ENCODE measurements at places on chromosomes 3 and 15. TPM values are rescaled to one million over a fixed set of nuclear protein-coding genes. Genes with fewer than 3 reads are reported as not detected.
A peak's percentile ranks its signal among the peaks of the same experiment; 100 is the strongest.

GRCh38 chr15:60764408-60764963 lies 285.5 kb upstream of the ICE2 start:
- DNase-seq, result no peak

GRCh38 chr3:24929521-24929920 lies 434.9 kb upstream of the THRB start:
- DNase-seq, result peak; percentile 66

GRCh38 chr3:134956844-134957243 lies 161.8 kb downstream of the EPHB1 start:
- no peak for DNase-seq

DNA sequence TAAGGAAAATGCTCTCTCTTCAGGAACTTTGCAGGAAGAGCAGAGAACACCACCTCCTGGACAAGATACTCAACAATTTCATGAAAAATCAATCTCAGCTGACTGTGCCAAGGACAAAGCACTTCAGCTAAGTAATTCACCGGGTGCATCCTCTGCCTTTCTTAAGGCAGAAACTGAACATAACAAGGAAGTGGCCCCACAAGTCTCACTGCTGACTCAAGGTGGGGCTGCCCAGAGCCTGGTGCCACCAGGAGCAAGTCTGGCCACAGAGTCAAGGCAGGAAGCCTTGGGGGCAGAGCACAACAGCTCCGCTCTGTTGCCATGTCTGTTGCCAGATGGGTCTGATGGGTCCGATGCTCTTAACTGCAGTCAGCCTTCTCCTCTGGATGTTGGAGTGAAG lies 200.5 kb downstream of the AKAP13 start:
- DNase-seq, result no peak

DNA sequence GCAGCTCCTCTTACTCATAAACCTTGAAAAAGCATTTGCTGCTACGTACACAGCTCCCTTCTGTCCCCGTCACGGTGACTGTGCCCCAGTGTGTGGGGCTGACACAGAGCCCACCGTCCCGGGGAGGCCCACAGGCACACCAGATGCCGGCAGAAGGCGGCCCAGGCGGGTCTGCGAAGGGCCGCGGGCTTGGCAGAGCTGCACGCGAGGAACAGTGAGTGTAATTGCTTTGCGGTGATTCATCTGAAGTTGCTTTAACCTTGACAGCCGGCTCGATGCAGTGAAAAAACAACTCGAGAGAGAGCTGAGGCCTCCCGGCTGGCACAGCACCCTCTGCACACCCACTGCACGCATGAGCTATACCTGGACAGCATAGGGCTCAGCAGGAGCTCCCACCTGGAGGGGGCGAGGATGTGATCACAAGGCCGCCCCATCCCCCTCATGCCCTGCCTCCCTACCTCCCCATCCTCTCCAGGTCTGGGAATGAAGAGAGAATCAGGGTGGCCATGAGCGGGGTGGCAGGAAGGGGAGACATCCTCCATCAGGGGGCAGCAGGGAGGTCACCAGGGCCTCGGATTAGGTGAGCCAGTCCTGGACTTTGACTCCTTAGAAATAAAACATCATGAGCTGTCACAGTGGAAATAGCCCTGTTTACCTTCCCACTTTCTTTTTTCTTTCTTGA lies 172.7 kb downstream of the MEGF11 start:
- no peak for DNase-seq

DNA sequence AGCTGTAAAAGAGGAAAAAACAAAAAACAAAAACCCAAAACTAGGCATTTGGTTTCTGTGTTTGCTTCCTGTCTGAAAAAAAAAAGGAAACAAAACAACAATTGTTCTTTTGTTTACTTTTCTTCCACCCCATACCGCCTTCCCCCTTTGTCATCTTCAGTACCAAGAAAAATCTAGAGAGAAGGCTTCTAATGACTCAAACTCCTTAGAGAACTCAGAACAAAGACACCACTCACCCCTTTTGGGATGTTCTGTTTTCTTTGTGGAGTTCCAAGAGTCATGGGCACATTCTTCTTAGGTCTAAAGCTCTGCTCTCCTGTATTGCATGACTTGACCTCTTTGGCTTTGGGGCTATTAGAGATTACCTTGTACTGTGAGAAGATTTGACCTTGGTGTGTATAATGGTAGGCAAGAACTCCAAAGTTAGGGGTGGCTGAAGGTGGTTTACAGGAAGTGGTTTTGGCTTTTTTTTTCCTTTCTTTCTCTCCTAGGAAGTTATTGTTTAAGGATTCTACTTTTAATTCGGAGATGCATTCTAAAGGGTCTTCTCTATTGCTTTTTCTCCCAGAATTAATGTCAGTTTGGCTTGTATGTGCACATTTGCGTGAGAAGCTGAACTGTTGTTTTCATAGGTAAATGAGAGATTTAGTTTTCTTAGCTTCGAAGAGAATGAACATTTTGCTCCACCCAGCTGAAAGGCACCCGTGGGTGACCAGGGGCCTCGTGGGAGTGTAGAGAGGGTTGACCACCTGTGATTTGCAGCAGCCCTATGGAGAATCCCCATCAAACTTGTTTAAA lies 39.5 kb upstream of the ZBTB20 start:
- no peak for DNase-seq

GRCh38 chr3:112013784-112014143 lies 15.0 kb downstream of the TAGLN3 start:
- no peak for DNase-seq

GRCh38 chr3:134153761-134154160 lies 96.9 kb downstream of the RYK start:
- DNase-seq, result no peak

ARL8B gene
- 46.9 TPM for total RNA-seq

USP3 gene
- total RNA-seq, result 36.9 TPM

CD86 gene
- not detected for total RNA-seq

ITPKA gene
- 8.4 TPM for total RNA-seq

ARF4 gene
- total RNA-seq, result 180 TPM

Measured in SJCRH30 (cell line).